Naive B cell (primary cell): ENCODE measurements at places on chromosomes 7 and 10. TPM values are rescaled to one million over a fixed set of nuclear protein-coding genes. Genes with fewer than 3 reads are reported as not detected.

Gene WDFY4
- polyA plus RNA-seq: 46.5 TPM

- no peaks in the 10 kb centered on the region for H3K27me3 ChIP-seq
- peaks cover 10% of the 10 kb centered on the region for H3K36me3 ChIP-seq
- peaks cover 28% of the 10 kb centered on the region for H3K4me1 ChIP-seq
- no peak for DNase-seq
- H3K4me3 ChIP-seq: no peak overlapping the region
- no peak overlapping the region for H3K27ac ChIP-seq
Measured at GRCh38 chr10:8614054-8614565, 559.6 kb downstream of the GATA3 start.

DNA sequence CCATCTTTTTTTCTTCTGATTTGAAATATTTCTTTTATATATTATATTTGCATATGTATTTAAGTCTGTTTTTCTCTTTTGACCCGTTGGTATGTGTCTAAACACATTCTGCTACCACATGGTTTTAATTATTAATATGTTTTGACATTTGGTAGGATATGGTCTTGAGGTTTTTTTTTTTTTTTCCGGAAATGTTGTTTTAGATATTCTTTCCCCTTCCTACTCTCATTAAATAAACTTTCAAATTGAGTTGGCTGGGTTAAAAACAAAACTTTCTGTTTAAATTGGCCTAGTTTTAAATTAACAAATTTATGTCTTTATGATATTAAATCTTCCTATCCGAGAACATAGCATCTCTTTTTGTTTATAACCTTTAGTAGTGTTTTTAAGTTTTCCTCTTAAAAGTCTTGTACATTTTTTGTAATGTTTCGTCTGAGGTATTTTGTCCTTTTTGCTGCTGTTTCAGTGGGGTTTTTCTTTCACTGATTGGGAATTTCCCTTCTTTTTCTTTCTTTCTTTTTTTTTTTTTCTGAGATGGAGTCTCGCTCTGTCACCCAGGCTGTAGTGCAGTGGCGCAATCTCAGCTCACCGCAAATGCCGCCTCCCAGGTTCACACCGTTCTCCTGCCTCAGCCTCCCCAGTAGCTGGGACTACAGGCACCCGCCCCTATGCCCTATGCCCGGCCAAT lies 25.4 kb downstream of the STAM start:
- DNase-seq: peak; percentile 35
- peak overlapping the region; percentile 77 for H3K4me3 ChIP-seq
- H3K4me1 ChIP-seq: peaks cover 35% of the 10 kb centered on the region
- H3K36me3 ChIP-seq: no peaks in the 10 kb centered on the region
- peak overlapping the region; percentile 96 for H3K27ac ChIP-seq

GRCh38 chr10:84606428-84606827 lies 278.0 kb downstream of the CCSER2 start:
- DNase-seq: no peak
- H3K4me1 ChIP-seq: no peaks in the 10 kb centered on the region

- H3K36me3 ChIP-seq: no peaks in the 10 kb centered on the region
- no peak overlapping the region for H3K4me3 ChIP-seq
- no peaks in the 10 kb centered on the region for H3K4me1 ChIP-seq
Measured at GRCh38 chr7:94420328-94420727, 25.6 kb downstream of the COL1A2 start.

GRCh38 chr7:103989200-103989784 lies at the start of gene RELN:
RELN (minus strand) TSS chr7:103989658; CDS start chr7:103989356, 302 bp downstream.
- H3K27ac ChIP-seq: no peak within 1 kb of the TSS
- DNase-seq: no peak
- H3K4me1 ChIP-seq: peaks cover 13% of the 10 kb centered on the region
- H3K36me3 ChIP-seq: no peaks in the 10 kb centered on the region
